ENCODE measurements at places on chromosomes 3 and 15. TPM values are rescaled to one million over a fixed set of nuclear protein-coding genes. Genes with fewer than 3 reads are reported as not detected.

Gene TIPIN
- total RNA-seq, result 33.8 TPM

Gene SLC9C1
- not detected for total RNA-seq

Gene C2CD4A
- total RNA-seq, result 0.14 TPM

Gene GLDN
- total RNA-seq, result not detected

Gene CLDN18
- not detected for total RNA-seq

Gene LRRC31
- not detected for total RNA-seq

Gene LRTM1
- total RNA-seq, result not detected

Gene POPDC2
- total RNA-seq, result 1.5 TPM

Gene PLS1
- total RNA-seq, result 5.3 TPM

Gene CLDN16
- total RNA-seq, result not detected

Gene CNOT10
- 40.6 TPM for total RNA-seq

Gene ZPLD1
- total RNA-seq, result not detected

Gene ITIH3
- total RNA-seq, result not detected

Gene BCL2A1
- total RNA-seq, result 79.1 TPM

Gene PLCL2
- total RNA-seq, result 20.5 TPM

Gene ISLR
- not detected for total RNA-seq

Gene OXSR1
- total RNA-seq, result 35.0 TPM

Gene MOBP
- not detected for total RNA-seq

Gene CLRN1
- total RNA-seq, result not detected

Gene CCR4
- 27.9 TPM for total RNA-seq

Gene SERPINI2
- not detected for total RNA-seq

Gene POLQ
- 20.1 TPM for total RNA-seq

Gene WDR72
- not detected for total RNA-seq

Gene DLL4
- total RNA-seq, result 0.14 TPM

Gene SAMD7
- not detected for total RNA-seq

Gene GPX1
- 202 TPM for total RNA-seq

Gene EIF1B
- 49.2 TPM for total RNA-seq

Gene MITF
- total RNA-seq, result not detected

Gene SLC12A1
- total RNA-seq, result not detected

Gene GXYLT2
- total RNA-seq, result not detected

Gene XCR1
- not detected for total RNA-seq

Gene VIPR1
- total RNA-seq, result 6.3 TPM

Gene SYNPR
- not detected for total RNA-seq

Gene ERICH6
- total RNA-seq, result not detected

Gene LRRC2
- total RNA-seq, result not detected

Gene BNC1
- total RNA-seq, result not detected

Gene EIF2B5
- total RNA-seq, result 48.8 TPM

Gene COLQ
- total RNA-seq, result 0.62 TPM

Gene LINGO1
- not detected for total RNA-seq

Gene SLC33A1
- total RNA-seq, result 15.2 TPM

Gene GOLGA8K
- not detected for total RNA-seq

Gene WDR49
- total RNA-seq, result not detected

Gene SIDT1
- 14.6 TPM for total RNA-seq

Gene CPLX3
- total RNA-seq, result not detected

Gene EXD1
- total RNA-seq, result not detected

Gene PRR20G
- total RNA-seq, result not detected

Gene OR5K2
- total RNA-seq, result not detected

Gene CADM2
- not detected for total RNA-seq

Gene DAZL
- not detected for total RNA-seq

Gene KBTBD12
- total RNA-seq, result not detected

Gene FURIN
- 448 TPM for total RNA-seq

Gene PSTPIP1
- 102 TPM for total RNA-seq

Gene FSIP1
- total RNA-seq, result 0.27 TPM
